Amygdala (tissue), 56 donors: ENCODE measurements at places on chromosomes 1 and 21.
A peak's percentile ranks its signal among the peaks of the same experiment; 100 is the strongest.

- no peak for DNase-seq
These were observed 132.2 kb downstream of the ADSS2 start for GRCh38 chr1:244319283-244320132.

GRCh38 chr1:75132242-75132811 lies 1.9 kb upstream of the LHX8 start:
- no peak for DNase-seq

DNA sequence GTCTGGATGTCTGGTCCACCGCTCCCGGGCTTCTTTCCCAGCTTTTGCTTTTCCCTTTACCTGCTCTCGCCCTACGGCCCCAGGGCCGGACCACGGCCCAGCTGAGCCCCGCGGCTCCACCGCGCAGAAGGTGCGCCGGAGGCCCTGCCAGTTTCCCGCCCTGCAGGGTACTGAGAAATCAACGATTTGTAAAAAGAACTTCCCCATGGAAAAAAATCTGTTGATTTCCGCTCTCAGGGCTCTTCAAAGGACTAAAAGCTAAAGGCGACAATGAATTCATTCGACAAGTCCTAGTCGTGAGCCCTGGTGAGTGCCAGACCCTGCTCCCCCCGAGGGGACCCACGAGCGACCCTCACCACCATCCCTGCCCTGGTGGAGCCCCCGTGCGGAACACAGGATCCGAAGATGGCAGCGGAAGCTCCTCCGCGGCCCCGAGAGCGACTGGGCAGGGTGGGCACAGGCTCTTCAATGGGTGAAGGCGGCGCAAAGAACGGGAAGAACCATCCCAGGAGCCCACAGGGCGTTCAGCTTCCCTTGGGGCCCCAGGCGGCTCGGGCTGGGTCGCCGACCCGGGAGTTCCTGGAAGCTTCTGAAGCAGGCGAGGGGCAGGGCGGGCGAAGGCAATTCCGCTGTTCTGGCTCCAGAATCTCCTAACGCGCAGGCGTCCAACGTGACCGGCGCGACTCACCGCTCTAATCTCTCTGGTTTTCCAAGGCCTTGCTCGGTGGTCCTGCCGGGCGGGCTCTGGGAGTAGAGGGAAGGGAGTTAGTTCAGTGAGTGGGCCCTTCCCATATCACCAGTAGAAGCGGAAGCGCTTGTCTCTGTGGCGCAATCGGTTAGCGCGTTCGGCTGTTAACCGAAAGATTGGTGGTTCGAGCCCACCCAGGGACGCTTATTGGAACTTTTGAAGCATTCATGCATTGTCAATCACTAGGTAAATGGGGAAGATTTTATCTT lies 6.6 kb upstream of the RNU1-2 start:
- peak; percentile 71 for DNase-seq

DNA sequence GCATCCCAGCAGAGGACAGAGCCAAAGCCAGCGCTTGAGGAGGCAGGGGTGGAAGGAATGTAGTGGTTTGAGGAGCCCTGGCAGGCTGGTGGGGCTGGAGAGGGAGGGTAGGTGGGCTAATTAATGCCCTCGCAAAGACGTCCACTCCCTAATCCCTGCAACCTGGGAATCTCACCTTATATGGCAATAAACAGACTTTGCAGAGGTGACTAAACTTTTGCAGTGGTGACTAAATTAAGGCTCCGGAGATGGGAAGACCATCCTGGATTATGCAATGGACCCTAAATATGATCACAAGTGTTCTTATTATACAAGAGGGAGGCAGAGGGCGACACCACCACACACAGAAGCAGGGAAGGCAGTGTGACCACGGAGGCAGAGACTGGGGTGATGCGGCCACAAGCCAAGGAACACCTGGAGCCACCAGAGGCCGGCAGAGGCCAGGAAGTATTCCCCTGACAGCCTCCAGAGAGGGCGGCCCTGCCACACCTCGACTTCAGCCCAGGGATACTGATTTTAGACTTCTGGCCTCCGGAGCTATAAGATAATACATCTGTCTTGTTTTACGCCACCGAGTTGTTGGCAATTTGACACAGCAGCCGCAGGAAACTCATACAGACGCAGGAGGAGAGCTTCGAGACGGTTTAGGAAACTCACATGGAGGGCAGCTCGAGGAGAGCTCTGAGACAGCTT lies 23.1 kb upstream of the NPPB start:
- no peak for DNase-seq

DNA sequence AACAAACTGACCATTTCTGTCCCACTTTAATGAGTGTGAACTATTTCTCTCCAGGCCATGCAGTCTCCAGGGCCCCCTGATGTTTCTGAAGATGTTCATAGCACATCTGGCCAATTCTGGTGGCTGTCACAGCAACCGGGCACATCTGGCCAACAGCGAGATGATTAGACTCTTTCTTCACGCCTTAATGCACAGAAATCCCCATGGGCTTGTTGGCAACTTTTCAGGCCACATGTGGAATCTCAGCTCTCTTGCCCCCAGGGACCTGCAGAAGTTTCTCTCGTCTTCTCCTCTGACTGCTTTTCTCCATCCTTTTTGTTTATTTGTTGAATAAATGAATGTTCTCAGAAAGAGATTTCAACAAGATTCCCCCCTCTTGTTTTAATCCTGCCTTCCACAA lies 71.2 kb upstream of the HMGB4 start:
- no peak for DNase-seq
